Smooth muscle cell of bladder (primary cell): ENCODE measurements at places on chromosomes 7 and 10. TPM values are rescaled to one million over a fixed set of nuclear protein-coding genes. Genes with fewer than 3 reads are reported as not detected.

Gene PSPH
- total RNA-seq = 56.2 and 80.5 TPM in 2 replicates

Gene PDE6C
- not detected in 2 replicates for total RNA-seq

Gene SFTPD
- not detected in 2 replicates for total RNA-seq

Gene DENND2A
- 15.6 and 37.5 TPM in 2 replicates for total RNA-seq

Gene PALD1
- total RNA-seq = under 0.01 and 0.37 TPM in 2 replicates

Gene CPEB3
- total RNA-seq = 0.43 and 0.55 TPM in 2 replicates

Gene RUFY2
- total RNA-seq = 16.1 and 17.9 TPM in 2 replicates

Gene GPR85
- 3.1 and 3.3 TPM in 2 replicates for total RNA-seq

Gene NUTM2A
- 0.28 and 0.37 TPM in 2 replicates for total RNA-seq

Gene ELAPOR2
- total RNA-seq = 3.1 and 4.1 TPM in 2 replicates

Gene LHFPL3
- total RNA-seq = not detected in 2 replicates

Gene AOAH
- total RNA-seq = not detected in 2 replicates

Gene TCAF2
- 2.4 and 2.6 TPM in 2 replicates for total RNA-seq

Gene FAM180A
- 2.3 and 5.5 TPM in 2 replicates for total RNA-seq

Gene GRID2IP
- total RNA-seq = not detected in 2 replicates

Gene COBL
- total RNA-seq = 0.09 and 0.28 TPM in 2 replicates
